ENCODE measurements at places on chromosomes 16 and 17. TPM values are rescaled to one million over a fixed set of nuclear protein-coding genes. Genes with fewer than 3 reads are reported as not detected.

The LRRC46 gene
- 0.59 TPM for total RNA-seq

The SLC38A7 gene
- total RNA-seq: 23.6 TPM

The AIPL1 gene
- total RNA-seq: not detected

DNA sequence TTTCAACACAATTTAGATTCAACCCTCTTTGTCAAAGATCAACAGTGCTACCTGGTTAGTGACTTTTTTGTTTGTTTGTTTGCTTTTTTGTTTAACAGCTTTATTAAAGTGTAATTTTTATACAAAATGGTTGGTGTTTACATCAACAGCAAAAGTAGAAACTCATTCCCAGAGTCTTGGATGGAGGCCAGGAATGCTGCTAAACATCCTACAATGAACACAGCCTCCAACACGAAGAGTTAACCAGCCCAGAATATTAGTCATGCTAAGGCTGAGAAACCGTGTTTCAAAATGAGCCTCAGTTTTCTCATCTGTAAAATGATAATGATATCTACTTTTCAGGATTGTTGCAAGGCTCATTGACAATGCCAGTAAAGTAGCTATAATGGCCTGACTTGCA, 211.0 kb upstream of the MAF start:
- no peak for DNase-seq

- DNase-seq: no peak
These were observed 485.4 kb downstream of the KCNJ2 start for GRCh38 chr17:70654706-70655105.

The ZNF830 gene
- total RNA-seq: 13.9 TPM

The MFAP4 gene
- total RNA-seq: 46.5 TPM

The KRTAP3-1 gene
- 4.3 TPM for total RNA-seq

The CENPV gene
- 20.0 TPM for total RNA-seq

DNA sequence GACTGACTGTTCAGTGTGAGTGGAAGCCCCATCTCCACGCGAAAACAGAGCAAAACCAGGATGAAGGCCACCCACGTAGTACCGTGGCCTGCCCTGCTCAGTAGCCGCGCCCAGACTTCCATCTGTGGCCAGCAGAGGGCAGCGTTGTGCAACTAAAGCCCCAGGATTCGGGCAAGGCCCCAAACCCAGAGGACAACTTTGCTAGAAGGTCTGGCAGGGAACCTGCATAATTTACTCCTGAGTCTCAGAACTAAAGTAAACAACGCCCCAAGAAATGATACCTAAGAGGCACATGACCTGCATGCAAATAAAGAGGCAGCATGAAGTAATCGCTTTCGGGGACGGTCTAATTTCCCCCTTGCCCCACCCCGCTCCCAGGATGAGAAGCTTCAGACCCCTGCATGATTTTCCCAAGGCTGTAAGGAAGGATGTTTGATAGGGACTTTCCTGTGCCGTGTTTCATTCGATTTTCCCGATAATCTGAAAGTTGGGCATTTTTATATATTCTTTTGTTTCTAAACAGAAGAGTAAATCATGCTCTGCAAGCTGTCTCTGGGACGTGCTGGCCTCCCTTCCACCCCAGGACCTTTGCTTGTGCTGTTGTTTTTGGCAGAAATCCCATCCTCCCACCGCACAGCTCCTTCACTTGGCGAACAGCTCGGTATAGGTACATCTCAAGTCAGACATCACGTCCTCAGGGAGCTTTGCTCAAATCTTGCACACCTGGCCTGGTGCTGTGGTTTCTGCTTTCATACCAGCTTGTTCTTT, 18.6 kb downstream of the HSBP1 start:
- DNase-seq: peak; percentile 83

The TRIM47 gene
- total RNA-seq: 1.3 TPM

- DNase-seq: no peak
These were observed 138.4 kb downstream of the PHKB start for GRCh38 chr16:47599512-47599911.

GRCh38 chr17:9868552-9868951, 36.5 kb downstream of the RCVRN start:
- no peak for DNase-seq

GRCh38 chr16:77949445-77949844, 72.9 kb upstream of the CLEC3A start:
- DNase-seq: no peak

The PRSS33 gene
- not detected for total RNA-seq

GRCh38 chr17:15965528-15965927, 20.6 kb downstream of the ADORA2B start:
- DNase-seq: no peak

- no peak for DNase-seq
These were observed 150.6 kb downstream of the CLEC16A start for GRCh38 chr16:11094857-11095565.

GRCh38 chr17:44209786-44210341, 9.6 kb downstream of the UBTF start:
- no peak for DNase-seq

The HSD11B2 gene
- total RNA-seq: not detected

The SALL1 gene
- total RNA-seq: 11.6 TPM

The PRR15L gene
- not detected for total RNA-seq

The CTCF gene
- 27.3 TPM for total RNA-seq

GRCh38 chr16:27839419-27839818, 224.1 kb downstream of the GSG1L start:
- peak; percentile 39 for DNase-seq

The ST3GAL2 gene
- 25.6 TPM for total RNA-seq

GRCh38 chr16:52271088-52271750, 275.7 kb downstream of the TOX3 start:
- DNase-seq: no peak

The DPEP1 gene
- not detected for total RNA-seq

GRCh38 chr17:76953946-76954345, 85.7 kb downstream of the MGAT5B start:
- DNase-seq: no peak

- peak; percentile 45 for DNase-seq
These were observed 20.4 kb upstream of the CDYL2 start for GRCh38 chr16:80824623-80825364.

GRCh38 chr16:85574672-85575475, 38.2 kb upstream of the GSE1 start:
- DNase-seq: no peak

GRCh38 chr16:76194616-76195015, 82.6 kb upstream of the CNTNAP4 start:
- no peak for DNase-seq

The ELMO3 gene
- total RNA-seq: 1.1 TPM

DNA sequence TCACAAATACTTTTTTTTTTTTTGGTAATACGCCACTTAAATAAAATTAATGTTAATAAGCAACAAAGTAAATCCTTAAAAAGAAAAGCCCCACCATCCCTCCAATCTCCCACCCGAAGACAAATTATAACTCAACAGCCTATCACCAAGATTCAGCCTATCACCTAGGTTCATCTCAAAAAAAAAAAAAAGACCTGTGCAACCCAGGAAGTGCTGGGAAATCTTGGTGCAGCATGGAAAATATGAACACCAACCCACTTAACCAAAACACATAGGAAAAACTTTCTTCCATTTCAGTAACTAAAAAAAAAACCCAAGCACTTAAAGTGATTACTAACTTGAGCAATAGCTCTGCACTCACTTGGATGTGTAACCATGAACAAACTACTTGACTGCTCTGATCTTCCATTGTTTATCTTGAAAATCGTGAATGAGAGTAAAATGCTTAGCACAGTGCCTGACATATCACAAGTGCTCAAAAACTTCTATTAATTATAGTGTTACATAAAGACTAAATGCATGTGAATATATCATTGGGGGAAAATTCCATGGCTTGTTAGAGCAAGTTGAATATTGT, 90.4 kb downstream of the STH start:
- DNase-seq: no peak

The RAPGEFL1 gene
- 2.4 TPM for total RNA-seq
